ENCODE measurements at places on chromosomes 1 and 21.

GRCh38 chr1:232529747-232530146 lies 100.2 kb downstream of the SIPA1L2 start:
- no peak for DNase-seq

- DNase-seq, result no peak
Measured at GRCh38 chr1:176469450-176470010, 6.6 kb downstream of the PAPPA2 start.

DNA sequence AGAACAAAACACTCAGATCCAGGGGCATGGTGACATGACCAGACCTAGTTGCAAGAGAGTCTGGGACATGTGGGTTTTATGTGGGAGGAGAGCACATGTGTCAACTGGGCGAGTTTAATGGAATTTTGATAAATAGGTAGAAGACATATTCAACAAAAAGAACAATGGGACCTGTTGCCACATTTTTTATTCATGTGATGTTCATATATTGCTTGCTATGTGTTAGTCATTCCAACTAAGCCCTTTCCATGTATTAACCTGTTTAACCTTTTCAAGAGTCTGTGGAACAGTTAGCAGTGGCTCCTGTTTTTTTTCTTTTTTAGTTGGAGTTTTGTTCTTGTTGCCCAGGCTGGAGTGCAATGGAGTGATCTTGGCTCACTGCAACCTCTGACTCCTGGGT lies 30.1 kb upstream of the CSF3R start:
- no peak for DNase-seq

- peak; percentile 9 for DNase-seq
Measured at GRCh38 chr1:230208619-230209261, 141.7 kb downstream of the GALNT2 start.

DNA sequence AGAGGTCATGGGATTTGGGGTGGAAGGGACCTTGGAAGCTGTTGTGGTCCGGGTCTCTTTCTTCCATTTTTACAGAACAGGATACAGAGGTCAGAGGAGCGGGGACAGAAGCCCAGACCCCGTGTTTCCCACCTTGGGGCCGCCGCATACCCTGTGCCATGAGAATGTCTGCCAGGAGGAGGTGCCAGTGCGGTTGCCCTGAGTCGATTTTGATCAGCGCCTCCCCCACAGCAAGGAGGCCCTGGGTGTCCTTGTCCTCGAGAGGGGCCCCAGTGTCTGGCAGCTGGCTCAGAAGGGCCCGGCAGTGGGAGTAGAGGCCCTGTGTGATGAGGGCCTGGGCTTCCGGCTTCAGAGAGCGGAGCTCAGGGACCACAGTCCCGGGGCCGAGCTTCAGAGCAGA lies 12.3 kb upstream of the MMEL1 start:
- no peak for DNase-seq

DNA sequence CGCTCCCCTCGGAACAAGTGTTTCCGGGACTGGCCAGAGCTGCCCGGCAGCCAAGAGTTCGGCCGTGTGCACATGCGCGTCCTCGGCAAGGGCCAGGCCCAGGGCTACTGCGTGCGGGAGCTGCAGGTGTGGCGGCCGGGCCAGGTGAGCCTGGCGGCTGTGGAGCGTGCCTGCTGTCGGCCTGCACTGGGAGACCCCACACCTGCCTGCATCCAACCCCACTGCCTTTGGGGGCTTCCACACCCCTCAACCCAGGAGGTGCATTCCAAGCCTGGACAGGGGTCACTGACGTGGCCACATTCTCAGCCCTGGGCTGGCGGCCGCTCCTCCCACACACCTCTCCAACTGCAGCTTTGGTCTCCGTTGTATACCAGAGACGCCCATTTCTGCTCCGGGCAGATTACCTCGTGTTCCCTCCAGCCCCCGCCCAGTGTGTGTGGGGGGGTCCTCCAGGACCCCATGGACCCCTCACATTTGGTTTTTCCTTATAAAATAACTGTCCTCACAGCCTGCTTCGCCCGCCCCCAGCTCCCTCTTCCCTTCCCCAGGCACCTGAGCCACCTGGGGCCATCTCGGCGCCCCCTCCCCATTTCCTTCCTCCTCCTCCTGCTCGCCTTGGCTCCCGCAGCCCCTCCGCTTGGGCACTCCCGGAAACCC lies 6.1 kb downstream of the RNF223 start:
- no peak for DNase-seq

GRCh38 chr1:93002781-93003180 lies 41.5 kb upstream of the DIPK1A start:
- DNase-seq, result no peak

GRCh38 chr1:91349524-91349923 lies 55.1 kb downstream of the HFM1 start:
- no peak for DNase-seq

DNA sequence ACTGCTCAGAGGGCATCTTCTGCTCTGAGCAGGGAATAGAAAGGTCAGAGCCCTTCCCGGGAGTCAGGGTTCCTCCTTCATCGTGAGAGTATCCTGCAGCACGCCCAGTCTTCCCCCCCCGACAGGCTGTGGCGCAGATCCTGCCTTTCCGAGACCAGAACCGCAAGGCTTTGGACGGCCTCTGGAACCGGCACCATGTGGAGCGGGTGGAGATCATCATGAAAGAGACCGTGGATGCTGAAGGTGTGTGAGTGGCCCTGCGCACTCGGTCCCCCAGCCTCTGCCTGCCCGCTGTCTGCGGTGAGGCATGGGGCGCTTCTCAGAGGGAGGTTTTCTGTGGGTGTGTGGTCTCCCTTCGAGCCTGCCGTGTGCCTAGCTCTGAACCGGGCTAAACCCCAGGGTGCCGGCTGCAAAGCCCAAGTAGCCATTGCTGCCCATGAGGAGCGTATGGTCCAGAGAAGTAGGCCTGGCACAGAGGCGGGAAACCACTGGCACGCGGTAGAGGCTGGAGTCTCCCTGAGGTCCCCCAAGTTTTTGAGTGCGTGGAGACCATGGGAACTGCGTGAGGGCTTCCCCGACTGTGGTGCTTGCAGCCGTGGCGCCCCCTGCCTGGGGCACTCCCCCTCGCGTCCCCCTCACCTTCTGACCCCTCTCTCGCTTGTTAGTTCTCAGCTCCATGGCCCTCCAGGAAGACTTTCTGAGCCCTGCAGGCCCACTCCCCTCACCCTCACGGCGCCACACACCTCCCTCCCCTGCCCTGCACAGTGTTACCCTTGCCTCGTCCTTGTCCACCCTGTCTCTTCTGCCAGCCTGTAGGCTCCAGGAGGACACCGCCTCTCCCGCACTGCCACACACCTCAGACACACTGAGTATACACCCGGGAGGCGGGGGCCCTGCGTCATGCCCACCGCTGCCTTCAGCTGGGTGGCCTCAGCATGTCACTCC lies 12.5 kb downstream of the H6PD start:
- no peak for DNase-seq

DNA sequence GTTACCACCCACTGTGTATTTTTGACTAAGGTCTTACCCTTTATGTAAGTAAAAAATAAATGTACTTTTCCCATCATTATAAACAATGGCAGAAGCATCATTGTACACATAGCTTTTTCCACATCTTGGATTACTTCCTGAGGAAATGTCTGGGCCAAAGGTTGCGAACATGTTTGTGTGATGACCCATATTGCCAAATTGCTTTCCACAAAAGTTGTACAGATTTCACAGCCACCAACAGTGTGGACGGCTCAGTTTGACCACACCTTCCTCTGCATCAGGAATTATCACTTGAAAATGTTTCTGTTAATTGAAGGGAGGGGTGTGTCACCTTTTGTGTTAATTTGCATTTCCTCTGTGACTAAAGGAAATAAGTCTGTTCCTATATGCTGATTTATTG lies 25.7 kb downstream of the AKNAD1 start:
- no peak for DNase-seq

GRCh38 chr21:41402796-41403195 lies 23.2 kb upstream of the MX1 start:
- no peak for DNase-seq

DNA sequence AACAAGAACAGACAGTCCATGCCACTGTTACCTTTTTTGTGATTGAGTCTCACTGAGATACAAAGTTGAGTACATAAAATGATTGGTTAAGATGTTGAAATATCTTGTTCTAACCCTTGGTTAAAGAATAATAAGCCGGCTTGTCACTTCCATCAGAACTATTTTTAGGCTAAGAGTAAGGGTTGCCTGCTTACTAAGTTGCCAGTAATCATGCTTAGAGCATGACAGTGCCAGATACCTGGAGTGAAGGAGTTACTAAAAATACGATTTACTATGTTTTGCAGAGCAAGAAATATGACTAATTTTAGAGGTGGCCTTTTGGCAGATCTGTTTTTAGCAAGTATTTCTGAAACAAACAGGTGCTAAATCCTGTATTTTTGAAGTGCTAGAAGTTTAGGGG lies 6.0 kb downstream of the HUNK start:
- no peak for DNase-seq

DNA sequence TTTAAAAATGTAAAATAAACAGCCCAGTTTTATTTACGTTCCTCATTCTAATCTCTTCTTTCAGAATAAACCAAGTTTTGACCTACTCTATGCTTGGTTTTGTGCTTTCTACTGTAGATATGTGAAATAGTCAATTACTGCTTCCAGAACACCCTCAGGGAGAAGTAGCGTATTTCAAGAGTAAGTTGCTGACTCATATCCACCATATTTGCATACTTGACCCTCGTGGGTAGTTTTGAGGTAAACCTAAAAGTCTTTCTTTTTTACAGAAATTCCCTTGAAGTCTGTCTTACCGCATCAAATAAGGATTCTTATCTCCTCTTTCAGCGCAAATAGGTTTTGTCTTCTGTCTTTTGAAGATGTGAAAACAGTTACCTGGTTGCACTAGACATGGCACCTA lies 1.4 kb upstream of the OR2L3 start:
- no peak for DNase-seq

DNA sequence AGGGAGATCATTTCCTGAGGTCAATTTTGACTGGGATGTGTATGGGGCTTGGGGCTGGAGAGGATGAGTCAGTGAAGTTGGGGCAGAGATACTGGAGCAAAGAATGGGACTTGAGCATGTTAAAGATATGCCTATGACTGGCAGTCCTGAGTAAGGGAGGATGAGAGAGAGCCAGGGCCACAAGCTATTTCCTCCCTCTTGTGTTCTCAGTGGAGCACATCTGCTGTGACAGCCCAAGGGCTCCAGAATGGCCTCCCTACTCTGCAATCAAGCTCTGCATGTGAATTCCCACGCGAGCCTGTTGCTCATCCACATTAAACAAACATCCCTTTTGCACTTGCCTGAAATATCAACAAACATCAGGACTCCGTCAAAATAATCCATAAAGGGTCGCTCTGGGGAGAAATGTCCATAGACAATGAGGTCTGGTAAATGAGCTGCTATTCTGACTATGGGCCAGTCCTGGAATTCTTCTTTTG lies 9.2 kb downstream of the ADCY10 start:
- no peak for DNase-seq

GRCh38 chr1:59432531-59433439 lies 135.9 kb downstream of the FGGY start:
- DNase-seq, result no peak

- DNase-seq, result no peak
Measured at GRCh38 chr1:14777516-14778506, 179.3 kb downstream of the KAZN start.

- no peak for DNase-seq
Measured at GRCh38 chr1:61198554-61198953, 116.2 kb downstream of the NFIA start.

- no peak for DNase-seq
Measured at GRCh38 chr1:168321945-168322344, 41.3 kb downstream of the TBX19 start.

DNA sequence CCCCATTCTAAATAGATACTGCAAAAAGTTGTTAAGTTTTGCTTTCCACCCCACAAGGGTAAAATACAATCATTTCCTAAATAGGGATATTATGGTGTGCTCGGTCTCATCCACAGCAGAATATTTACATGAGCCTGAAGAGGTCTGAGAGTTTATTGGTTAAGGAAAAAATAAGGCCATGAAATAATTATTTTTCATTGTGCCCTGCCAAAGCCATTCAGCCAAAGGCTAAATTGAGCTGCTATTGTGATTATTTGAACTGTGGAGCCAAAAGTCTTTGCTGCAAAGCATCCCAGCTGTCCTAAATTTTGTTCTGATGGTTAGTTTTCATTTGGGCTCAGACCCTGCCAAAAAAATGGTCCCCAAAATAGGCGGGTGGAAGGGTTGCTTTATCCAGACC lies 298.7 kb upstream of the ESRRG start:
- no peak for DNase-seq
